ENCODE measurements at places on chromosomes 13 and 19.

- no peak for DNase-seq
Observed at GRCh38 chr19:35349614-35350521, 2.2 kb downstream of the FFAR1 start.

- peak; percentile 33 for DNase-seq
Observed at GRCh38 chr19:5154129-5154798, 185.4 kb downstream of the KDM4B start.

DNA sequence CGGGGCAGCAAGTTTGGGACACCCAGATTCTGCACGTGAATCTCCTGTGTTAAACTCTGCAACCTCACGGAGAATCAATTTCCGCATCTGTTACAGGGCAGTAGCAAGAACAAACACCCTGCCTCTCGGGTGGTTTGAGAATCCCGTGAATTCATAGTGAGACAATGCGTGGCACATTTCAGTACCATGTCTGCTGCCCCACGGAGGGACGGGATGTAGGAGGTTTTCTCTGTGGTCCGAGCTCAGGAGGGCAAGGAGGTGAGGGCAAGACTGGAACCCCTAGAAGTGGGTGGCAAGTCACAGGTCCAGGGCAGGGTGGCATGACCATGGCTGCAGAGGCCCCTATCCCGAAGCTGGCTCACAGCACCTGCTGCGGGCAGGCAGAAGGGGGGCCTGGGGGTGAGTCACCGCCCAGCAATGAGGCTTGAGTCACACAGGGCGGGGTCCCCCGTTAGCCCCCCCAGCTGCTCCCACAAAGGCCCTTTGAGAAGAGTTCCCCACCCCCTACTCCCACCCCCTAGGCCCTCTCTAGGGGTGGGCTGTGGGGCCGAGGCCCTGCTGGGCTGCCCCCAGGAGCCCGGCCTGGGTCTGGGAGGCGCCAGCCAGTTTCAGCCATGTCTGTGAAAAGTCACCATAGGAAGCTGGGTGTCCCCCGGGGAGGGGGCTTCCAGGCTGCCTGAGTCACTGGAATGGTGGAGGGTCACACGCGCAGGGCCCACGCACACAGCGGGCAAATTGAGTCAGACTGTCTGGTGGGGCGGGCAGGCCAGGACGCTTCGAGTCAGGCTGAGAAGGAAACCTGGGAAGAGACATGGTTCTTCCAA is 25.8 kb upstream of the NANOS3 start:
- DNase-seq: peak; percentile 98

DNA sequence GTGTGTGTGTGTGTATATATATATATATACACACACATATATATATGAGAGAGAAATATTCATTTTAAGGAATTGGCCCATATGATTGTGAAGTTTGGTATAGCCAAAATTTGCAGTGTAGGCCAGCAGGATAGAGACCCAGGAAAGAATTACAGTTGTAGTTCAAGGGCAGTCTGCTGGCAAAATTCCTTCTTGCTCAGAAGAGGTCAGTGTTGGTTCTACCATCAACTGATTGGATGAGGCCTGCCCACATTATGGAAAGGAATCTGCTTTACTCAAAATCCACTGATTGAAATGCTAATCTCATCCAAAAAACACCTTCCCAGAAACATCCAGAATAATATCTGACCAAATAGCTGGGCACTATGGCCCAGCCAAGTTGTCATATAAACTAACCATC is 24.0 kb downstream of the RNF6 start:
- DNase-seq: no peak

Measured in fibroblast of skin of scalp (primary cell).